ENCODE measurements at places on chromosomes 13 and 19.

DNA sequence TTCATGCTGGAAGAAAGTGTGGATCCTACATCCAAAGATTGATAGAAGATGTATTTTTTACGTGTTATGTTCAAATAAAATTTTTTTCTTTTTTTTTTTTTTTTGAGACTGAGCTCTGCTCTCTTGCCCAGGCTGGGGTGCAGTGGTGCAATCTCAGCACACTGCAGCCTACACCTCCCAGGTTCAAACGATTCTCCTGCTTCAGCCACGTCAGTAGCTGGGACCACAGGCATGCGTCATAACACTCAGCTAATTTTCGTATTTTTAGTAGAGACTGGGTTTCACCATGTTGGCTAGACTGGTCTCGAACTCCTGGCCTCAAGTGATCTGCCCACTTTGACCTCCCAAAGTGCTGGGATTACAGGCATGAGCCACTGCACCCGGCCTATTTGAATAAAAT, 65.7 kb downstream of the KLF12 start:
- no peak for DNase-seq

GRCh38 chr13:44089452-44089851, 209.7 kb downstream of the LACC1 start:
- DNase-seq = no peak

DNA sequence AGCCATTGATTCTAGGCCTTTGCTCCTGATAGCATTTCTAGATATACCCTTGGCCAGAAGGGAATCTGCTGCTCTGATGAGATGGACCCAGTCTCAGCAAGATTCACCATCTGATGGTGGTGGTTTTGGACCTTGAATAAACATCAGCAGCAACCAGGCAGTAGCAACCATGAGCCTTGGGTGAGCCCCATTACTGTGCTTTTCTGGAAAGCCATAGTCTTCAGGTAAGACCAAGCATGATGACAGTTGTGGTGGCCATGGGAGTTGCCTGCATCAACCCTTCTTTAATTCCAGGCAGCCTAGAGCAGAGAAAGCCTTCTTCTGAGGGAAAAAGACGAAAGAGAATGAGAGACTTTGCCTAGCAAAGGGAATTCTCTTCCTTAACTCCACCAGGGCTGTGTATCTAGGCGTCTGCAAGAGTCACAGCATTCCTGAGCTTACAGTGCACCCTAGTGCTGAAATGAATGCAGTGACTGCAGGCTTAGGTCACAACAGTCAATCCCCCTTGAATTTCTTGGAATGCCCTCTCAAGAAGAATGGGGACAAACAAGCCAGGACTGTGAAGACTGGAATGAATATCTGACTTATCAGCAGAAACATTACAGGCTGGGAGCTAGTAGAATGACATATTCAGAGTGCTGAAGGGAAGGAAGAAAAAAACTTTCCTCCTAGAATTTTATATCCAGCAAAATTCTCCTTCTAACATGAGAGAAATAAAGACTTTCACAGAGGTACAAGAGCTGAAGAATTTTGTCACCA, 942.4 kb upstream of the PCDH20 start:
- no peak for DNase-seq

DNA sequence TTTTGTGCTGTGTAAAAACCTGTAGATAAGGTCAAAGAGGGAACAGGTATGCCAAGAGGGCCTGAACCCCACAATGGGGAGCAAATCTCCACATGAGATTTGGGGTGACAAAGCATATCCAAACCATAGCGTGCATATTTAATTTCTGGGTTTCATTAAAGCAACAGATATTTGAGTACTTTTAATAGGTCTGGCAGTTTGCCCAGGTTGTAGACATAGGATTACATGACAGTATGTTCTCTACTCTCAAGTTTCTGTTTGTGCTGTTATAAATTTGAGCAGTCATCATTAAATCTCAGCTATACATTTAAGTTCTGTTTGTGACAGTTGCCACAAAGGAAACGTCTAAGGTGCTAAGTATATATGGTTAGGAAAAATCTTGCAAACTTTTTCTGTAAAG, 236.4 kb downstream of the ATP8A2 start:
- no peak for DNase-seq

DNA sequence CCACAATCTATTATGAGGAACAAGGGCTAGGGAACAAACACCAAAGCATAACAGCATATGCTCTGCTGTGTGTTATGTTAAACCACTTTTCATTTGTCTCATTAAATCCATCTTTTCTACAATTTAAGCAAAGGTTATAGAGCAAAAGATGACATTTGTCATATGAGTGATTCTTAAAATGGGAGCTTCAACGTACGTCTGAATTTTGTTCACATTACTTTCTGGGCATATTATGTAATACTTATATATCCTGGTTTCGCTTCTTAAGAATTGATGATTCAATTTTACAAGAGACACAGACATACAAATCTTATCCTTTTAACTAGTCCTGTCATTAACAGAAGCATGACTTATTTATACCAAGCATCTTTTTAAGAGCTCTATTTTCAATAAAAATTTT, 3.3 kb upstream of the TPP2 start:
- DNase-seq = no peak

DNA sequence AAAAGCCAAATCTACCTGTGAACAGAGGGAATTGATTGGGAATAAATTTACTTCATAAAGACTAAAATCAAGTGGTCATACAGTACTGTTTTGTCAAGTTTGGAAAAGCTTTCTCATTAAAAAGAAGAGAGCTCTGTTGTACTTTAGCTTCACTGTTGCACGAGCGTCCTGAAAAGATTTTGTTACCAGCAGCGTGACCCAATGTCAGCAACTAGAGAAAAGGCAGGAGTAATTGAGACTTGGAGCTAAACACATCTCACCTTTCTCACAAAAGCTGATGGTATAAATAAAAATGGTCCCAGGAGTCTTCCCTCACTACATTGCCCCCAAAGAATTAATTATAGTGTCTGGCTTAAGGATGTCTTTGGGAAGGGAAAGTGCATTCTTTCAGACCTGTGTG, 613.7 kb downstream of the OLFM4 start:
- DNase-seq = no peak

GRCh38 chr19:5983367-5983955, 5.5 kb upstream of the RANBP3 start:
- DNase-seq = no peak

- no peak for DNase-seq
Measured at GRCh38 chr13:44307255-44307654, 66.4 kb upstream of the SERP2 start.

DNA sequence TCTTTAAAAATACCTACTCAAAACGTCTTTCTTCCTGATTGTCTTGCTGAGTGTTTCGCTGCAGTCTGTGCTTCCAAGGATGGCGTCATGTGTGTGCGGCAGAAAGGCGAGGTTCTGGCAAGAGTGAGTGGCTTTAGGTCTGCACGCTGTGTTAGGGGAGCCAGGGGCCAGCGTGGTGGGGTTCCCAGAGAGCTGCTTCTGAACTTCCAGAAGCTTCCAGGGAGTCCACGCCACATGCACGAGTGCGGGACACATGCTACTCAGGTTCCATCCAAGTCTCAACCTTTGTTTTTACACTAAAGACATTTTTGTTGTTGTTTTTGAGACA, 67.9 kb downstream of the ATP11A start:
- no peak for DNase-seq

GRCh38 chr13:98972627-98973026, 5.2 kb downstream of the DOCK9 start:
- no peak for DNase-seq

- DNase-seq = no peak
Measured at GRCh38 chr19:49840736-49841249, 10.2 kb upstream of the PTOV1 start.

DNA sequence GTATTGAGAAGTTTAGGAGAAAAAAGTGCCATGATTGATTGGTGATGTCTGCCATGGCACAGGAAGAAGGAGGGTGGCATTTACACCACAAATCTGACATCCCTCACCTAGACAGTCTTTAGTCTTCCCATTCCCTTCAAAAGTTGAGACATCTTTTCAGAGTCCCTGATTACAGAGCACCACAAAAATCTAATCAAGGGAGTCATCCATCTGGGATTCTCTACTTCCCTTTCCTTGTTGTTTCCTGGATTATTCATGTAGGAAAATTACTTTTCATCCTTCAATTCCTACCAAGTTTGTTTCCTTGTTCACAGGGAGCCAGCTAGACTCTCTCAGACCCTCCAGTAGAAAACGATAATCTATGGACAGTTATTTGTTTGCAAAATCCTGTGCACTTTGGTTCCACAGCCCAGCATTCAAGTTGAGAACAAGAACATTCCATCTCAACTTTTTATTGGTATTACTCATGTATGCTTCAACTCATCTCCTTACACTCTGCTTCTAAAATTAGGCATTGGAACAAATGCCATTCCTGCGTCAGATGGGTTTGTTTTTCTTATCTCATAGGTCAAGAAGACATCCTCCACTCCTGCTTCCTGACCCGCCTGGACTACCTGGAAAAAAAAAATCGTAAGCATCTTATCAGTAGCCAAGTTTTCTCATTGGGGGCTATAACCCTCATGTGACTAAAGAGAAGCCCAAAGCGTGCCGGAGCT, 259.9 kb downstream of the FOXO1 start:
- DNase-seq = no peak

GRCh38 chr13:114226699-114227323, 7.9 kb upstream of the CDC16 start:
- DNase-seq = peak; percentile 76

DNA sequence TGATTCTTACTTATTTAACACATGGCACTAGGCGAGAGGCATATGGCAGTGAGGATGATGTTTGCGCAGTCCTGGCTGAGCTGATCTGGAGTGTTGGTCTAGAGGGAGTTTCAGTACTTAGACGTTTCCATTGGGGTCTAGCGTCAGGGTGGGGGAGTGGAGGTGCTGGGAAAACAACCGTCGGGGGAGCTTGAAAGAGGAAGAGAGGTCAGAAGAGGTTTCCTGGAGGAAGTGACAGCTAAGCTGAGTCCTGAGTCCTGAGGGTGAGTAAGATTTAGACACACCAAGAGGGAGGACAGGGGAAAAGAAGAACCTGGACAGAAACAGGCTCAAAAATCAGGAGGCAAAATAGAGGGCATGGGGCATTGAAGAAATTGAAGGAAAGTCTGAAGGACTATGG, 81.4 kb downstream of the ALOX5AP start:
- no peak for DNase-seq

GRCh38 chr19:55254625-55254977, 4.2 kb downstream of the PPP6R1 start:
- no peak for DNase-seq

GRCh38 chr19:6374711-6375410, 872 bp downstream of the PSPN start:
- no peak for DNase-seq

DNA sequence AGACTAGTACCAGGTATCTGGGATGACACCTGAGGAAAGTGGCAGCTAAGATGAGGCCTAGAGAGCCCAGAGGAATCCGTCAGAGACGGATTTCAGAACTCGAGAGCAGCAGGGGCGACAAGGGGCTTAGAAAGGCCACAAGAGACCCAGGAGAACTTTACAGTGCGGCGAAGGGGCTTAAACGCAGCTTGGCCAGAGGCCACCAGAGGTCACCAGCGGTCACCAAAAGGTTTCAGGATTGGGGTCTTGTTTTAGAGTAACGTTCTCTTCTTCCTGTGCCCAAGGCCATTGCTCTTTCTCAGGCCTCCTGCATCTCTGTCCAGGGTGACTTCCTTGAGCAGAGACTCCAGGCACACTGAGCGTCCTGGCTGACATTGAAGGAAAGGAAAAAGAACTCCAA, 2.2 kb downstream of the ZSCAN22 start:
- no peak for DNase-seq

GRCh38 chr19:19372656-19373416, 32.6 kb upstream of the GATAD2A start:
- no peak for DNase-seq

DNA sequence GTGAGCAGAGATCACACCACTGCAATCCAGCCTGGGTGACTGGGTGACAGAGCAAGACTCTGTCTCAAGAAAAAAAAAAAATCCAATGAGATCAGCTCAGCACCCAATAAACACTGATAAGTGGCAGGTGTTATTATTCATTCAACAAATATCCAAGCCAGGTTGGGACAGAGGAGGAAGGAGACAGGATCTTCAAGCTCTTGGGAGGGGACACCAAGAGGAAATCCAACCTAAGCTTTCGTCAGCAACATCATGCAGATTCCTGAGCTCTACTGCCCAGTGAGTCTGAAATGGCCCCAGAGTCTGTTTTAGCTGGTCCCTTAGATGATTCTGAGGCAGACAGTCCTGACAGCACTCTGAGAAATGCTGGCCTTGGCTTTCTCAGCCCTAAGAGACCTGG, 7.7 kb downstream of the RFX1 start:
- no peak for DNase-seq

DNA sequence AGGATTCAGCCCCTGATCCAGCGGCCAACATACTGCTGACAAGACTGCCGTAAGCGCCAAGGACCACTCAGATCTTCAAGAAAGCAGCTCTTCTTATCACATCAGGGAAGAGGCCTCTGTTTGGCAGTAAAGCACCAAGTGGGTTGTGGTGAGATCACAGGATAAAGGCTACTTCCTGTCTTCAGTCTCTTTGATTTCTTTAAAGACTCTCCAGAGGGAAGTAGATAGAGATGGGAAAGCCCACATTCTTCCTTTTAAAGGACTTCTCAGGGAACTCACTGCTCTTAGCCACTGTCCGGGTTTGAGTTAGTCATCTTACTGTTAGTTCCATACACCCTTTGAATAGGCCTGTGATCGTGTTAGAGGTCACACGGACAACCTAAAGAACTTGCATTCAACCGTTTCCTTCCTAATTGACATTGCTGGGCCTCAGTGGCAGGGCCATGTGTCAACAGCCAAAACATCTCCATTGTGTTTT, 47.2 kb upstream of the POMP start:
- DNase-seq = no peak

- DNase-seq = no peak
Measured at GRCh38 chr19:50932690-50933083, 20.2 kb downstream of the KLK5 start.

DNA sequence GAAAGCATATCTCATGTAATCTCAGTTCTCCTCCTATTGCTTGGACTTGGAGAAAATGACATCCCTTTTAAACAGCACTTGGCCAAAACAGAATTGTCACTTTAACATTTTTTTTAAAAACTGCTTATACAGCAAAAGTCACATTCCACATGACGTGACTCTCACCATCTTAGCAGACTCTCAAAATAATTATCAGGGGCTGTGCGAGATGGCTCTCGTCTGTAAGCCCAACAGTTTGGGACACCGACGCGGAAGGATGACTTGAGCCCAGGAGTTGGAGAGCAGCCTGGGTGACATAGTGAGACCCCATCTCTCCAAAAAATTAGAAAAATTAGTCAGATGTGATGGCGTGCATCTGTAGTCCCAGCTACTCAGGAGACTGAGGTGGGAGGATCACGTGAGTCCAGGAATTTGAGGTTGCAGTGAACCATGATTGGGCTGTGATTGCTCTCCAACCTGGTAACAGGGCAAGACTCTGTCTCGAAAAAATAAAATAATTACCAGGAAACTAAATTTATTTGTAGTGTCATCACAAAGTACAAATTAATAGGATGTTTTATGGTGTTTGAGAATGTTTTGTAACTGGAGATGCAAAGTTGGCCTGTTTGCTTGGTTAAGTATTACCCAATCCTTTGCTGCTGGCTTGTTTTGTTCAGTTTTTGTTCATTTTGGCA, 8.8 kb downstream of the SAFB start:
- DNase-seq = no peak

All from stimulated activated CD8-positive, alpha-beta memory T cell treated with anti-CD3 and anti-CD28 coated beads, Interleukin-4, amount 100 ng/mL, for 1 hour (primary cell).